ENCODE measurements at places on chromosomes 1 and 21. TPM values are rescaled to one million over a fixed set of nuclear protein-coding genes. Genes with fewer than 3 reads are reported as not detected.

Gene ASTN1
- total RNA-seq: not detected

Gene TAF5L
- total RNA-seq: 20.6 TPM

Gene GBP2
- total RNA-seq: 75.8 TPM

Gene ATP13A2
- 152 TPM for total RNA-seq

Gene PCP4L1
- total RNA-seq: not detected

Gene LCE2C
- not detected for total RNA-seq

Gene AUNIP
- 2.1 TPM for total RNA-seq

Gene OR2G6
- total RNA-seq: not detected

Gene ARHGEF10L
- 1.2 TPM for total RNA-seq

Gene CHRM3
- total RNA-seq: 0.13 TPM
